Activated CD4-positive, CD25-positive, alpha-beta regulatory T cell (primary cell): ENCODE measurements at places on chromosomes 5 and 9.

- no peak for DNase-seq
Measured at GRCh38 chr5:66231508-66231907, 87.4 kb downstream of the SREK1 start.

- DNase-seq: no peak
Measured at GRCh38 chr5:55649963-55650362, 62.2 kb downstream of the SLC38A9 start.

DNA sequence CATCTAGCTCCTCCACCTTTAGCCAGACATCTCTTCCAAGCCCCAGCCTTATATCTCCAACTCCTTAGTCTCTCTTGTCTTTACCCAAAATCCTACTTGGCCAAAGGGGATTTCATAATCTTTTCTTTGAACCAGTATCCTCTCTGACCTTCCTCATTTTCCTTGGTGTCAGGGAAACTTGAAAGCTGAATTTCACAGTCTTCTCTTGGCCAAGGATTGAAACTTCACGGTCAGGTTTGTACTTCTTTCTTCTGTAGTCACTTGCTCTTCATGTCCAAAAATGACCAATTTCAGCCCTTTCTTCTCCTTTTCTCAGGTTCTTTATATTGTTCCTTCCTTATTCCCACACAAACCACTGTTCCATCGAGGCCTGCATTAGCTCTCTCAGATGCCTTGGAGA, 473.7 kb upstream of the KLF4 start:
- no peak for DNase-seq

GRCh38 chr5:28737222-28737621, 1698.8 kb upstream of the CDH9 start:
- DNase-seq: no peak

GRCh38 chr5:132437604-132438266, 52.8 kb downstream of the IRF1 start:
- no peak for DNase-seq

- no peak for DNase-seq
Measured at GRCh38 chr9:121286973-121287741, 19.2 kb downstream of the GSN start.

- no peak for DNase-seq
Measured at GRCh38 chr5:142906863-142907671, 136.9 kb downstream of the ARHGAP26 start.

- no peak for DNase-seq
Measured at GRCh38 chr5:130289132-130290088, 385.1 kb downstream of the CHSY3 start.

GRCh38 chr5:127079994-127080491, 6.7 kb upstream of the C5orf63 start:
- no peak for DNase-seq

GRCh38 chr5:873328-873727, 19.3 kb downstream of the BRD9 start:
- DNase-seq: no peak

- DNase-seq: no peak
Measured at GRCh38 chr9:134722120-134722701, 80.6 kb downstream of the COL5A1 start.

DNA sequence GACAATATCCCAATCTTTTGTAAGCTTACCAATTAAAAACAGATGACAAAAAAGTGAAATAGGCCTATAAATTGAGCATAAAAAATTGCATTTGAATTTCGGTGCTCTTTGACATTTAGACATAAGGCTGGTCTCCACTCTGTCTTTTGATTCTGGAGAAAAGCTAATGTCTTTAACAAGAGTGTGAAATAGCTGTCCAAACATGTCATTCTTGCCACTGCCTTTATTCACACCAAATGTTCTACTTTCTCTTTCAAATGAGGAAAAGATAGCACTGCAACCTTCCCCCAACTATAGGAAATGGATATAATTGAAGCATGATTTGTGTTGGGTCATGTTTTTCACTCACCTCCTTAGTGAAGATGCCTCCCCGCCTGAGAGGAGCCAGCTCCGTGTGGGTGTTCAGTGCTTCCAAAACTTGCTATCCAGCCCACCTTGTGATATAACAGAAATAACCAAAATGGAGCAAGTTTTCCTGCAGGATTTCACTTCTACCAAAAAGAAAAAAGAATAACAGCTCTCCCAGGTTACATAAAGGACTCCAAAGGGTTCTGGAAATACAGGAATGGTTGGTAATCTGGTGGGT, 55.2 kb upstream of the STK32A start:
- DNase-seq: no peak
